ENCODE measurements at places on chromosomes 16 and 17.

- DNase-seq: no peak
Measured at GRCh38 chr17:10518271-10519037, at the start of gene MYH1. Gene MYH1, minus strand, starts transcription at chr17:10518542. Its CDS starts 1,900 bp downstream, at chr17:10516642.

DNA sequence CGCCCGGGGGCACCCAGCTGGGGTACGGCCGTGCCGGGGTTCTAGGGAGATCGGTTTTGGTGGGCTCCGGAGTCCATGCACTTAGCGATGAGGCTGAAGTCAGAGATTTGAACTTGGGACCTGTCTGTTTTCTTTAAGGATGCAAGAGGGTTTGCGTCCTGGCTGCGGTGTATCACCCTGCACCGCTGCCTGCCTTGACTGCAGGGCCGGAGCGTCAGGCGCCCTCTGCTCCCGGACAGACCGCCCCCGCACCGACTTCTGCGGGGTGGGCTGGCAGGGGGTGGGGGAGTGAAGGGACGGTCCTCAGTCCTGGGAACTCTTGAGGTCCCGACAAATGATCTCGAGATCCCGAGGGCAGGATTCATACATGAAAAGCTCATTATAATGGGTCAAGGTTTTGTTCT lies 701 bp downstream of the PDP2 start:
- DNase-seq: no peak

GRCh38 chr17:43367737-43368242 lies 31.0 kb upstream of the ARL4D start:
- no peak for DNase-seq

- DNase-seq: no peak
Measured at GRCh38 chr17:63634163-63634562, 11.9 kb downstream of the MAP3K3 start.

GRCh38 chr16:11403534-11403795 lies 58.2 kb downstream of the RMI2 start:
- no peak for DNase-seq

DNA sequence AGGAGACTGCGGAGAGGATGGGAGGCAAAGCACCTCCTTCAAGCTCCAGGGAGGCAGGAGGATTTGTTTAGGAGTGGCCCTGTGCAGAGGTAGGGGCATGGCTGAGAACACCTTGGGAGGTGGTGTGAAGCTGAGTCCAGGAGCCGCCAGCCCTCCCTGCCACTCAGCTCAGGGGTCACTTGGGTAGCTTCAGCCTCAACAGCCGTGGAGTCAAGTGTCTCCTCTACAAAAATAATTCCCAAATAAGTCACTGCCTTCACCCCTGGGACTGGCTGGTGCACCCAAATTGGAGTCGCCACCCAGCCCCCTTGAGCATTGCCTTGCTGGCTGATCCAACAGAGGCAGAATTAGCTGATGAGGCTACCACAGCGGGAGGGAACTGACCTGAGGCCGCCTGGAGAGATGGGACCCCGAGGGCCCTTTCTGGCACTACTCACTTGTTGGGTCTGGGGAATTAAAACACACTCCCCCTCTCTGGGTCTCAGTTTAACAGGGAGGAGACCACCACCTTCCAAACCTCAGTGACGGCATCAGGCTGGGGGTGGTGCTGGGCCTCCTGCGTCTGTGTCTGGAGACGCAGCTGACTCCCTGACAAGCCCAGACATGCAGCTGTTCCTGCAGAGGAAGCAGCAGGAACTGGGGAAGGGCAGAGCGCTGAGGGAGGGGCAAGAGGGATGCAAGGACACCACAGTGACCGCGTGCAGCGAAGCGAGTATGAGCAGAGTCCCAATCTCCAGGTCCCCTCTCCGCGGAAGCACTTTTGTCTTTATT lies 87.9 kb upstream of the TOB1 start:
- DNase-seq: no peak

DNA sequence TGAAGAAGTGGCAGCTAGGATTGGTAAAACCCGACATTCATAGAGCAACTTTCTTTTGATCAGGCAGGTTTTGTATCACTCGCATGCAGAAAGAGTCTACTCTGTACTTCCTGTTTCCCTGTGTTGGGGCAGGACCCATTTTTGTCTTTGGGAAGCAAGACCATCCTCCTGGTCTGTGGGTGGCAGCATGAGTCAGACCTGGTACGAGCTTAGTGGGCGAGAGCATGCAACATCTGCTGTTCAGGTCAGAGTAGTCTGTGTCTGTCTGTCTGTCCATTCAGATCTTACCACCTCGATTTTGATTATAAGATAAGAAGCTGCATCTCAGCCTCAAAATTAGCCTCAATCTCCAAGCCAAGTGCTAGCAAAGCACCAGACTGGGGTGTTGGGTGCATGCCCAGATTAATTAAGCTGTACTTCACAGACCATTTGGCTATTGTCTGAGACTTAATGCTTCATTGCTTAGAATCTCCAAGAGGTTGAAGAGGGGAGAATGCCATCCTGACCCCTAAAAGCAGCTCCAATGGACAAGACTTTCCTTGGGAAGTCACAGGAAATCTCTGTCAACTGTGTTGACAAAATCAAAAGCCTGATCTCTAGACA lies 110.9 kb downstream of the XYLT1 start:
- no peak for DNase-seq

Measured in activated T-helper 1 cell treated with anti-CD3 and anti-CD28 coated beads, Interleukin-2, amount 50 U/mL, for 16 hours (primary cell).